Regular cardiac myocyte (primary cell): ENCODE measurements at places on chromosomes 6 and 20. TPM values are rescaled to one million over a fixed set of nuclear protein-coding genes. Genes with fewer than 3 reads are reported as not detected.

The CENPW gene
- total RNA-seq: 3.7 and 21.3 TPM in 2 replicates

The PRSS16 gene
- 0.19 and 0.28 TPM in 2 replicates for total RNA-seq

The SLC26A8 gene
- not detected in 2 replicates for total RNA-seq

The HUS1B gene
- 0.77 and 1.1 TPM in 2 replicates for total RNA-seq

The KCNK15 gene
- total RNA-seq: 0.19 and 4.8 TPM in 2 replicates

The GSTA2 gene
- total RNA-seq: not detected in 2 replicates

The SLCO4A1 gene
- 0.19 and 0.56 TPM in 2 replicates for total RNA-seq

The CFB gene
- 5.8 and 65.1 TPM in 2 replicates for total RNA-seq
